ENCODE measurements at places on chromosomes 16 and 17.

DNA sequence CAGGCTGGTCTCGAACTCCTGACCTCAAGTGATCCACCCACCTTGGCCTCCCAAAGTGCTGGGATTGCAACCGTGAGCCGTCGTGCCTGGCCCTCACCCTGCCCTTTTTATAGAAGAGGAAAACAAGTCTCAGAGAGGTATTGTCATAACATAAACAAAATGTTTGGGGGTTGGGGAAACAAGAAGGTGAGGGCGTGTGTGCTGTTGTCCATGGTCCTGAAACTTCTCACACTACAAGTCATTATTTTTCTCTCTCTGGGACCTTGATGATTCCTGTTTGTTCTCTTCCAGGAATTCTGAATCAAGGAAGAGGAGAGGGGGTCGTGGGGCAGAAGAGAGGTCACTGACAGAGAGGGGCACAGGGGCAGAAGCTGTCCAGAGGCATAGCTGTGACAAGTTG, 160.2 kb upstream of the LHX1 start:
- DNase-seq = no peak

DNA sequence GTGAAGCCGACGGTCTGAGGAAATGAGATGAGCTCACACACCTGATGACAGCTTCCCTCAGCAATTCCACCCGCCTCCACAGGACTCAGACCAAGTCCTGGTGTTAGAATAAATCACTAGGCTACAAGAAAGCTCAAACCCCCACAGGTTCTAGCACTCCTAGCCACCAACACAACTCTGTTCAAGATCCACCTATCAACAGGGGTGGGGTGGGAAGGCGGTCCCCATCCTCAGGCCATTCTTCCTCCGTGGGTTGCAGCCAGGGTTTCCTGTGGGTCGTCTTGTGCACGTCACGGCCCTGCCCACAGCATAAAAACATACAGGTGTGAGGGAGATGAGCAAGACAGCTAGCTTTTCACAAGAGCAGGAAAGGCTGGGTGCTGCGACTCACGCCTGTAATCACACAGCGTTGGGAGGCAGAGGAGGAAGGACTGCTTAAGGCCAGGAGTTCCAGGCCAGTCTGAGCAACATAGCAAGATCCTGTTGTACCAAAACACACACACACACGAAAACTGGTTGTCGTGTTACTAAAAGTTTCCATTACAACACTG, 81.1 kb downstream of the ANKRD11 start:
- peak; percentile 67 for DNase-seq

GRCh38 chr16:649631-650030, 466 bp downstream of the WDR90 start:
- DNase-seq = no peak

DNA sequence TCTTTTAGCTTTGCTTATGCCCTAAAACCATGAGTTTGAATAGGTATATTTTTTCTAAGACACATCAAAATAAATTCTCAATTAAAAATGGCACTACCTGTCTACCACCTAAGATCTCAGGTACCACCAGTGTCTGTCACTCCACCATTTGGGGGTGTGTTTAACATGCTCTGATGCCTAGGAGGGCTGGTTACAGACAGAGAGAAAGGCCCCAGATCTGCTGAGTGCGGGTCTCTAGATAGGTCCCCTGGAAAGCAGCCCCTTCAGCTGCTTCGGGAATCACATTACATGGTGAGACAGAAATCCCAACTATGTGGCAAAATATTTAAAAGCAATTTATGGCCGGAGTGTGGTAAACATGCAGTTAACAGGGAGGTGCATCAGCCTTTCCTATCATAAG, 653 bp upstream of the VAC14 start:
- no peak for DNase-seq

GRCh38 chr17:74740173-74740572, 3.1 kb downstream of the RAB37 start:
- no peak for DNase-seq

Data from stimulated activated effector memory CD8-positive, alpha-beta T cell treated with anti-CD3 and anti-CD28 coated beads, Interleukin-12 subunit alpha, Interleukin-12 subunit beta, amount 100 ng/mL, for 72 hours (primary cell).